ENCODE measurements at places on chromosomes 5 and 9.

DNA sequence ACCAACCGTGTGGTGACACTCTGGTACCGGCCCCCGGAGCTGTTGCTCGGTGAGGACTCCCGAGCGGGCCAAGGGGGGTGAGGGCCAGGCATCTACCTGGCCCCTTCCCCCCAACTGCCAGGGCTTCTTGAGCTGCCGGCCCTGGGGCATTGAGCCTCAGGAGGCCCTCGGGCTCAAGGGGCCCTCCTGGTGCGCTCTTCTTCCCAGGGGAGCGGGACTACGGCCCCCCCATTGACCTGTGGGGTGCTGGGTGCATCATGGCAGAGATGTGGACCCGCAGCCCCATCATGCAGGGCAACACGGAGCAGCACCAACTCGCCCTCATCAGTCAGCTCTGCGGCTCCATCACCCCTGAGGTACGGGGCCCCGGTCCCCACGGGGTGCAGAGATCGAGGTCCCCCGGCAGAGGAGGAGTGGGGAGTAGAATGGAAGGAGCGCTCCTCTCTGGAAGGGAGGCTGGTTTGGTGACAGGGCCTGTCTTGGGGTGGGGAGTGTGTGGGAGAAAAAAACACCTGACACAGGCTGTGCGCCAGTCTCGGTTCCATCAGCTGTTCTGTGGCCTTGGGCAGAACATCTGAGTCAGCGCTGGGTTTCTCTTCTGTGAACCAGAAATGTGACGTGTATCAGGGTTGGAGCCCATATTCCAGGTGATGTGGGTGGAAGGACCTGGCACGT is 2.6 kb downstream of the CDK9 start:
- DNase-seq, result no peak

GRCh38 chr5:126998201-126998631 is 32.1 kb downstream of the MARCHF3 start:
- peak; percentile 31 for DNase-seq

DNA sequence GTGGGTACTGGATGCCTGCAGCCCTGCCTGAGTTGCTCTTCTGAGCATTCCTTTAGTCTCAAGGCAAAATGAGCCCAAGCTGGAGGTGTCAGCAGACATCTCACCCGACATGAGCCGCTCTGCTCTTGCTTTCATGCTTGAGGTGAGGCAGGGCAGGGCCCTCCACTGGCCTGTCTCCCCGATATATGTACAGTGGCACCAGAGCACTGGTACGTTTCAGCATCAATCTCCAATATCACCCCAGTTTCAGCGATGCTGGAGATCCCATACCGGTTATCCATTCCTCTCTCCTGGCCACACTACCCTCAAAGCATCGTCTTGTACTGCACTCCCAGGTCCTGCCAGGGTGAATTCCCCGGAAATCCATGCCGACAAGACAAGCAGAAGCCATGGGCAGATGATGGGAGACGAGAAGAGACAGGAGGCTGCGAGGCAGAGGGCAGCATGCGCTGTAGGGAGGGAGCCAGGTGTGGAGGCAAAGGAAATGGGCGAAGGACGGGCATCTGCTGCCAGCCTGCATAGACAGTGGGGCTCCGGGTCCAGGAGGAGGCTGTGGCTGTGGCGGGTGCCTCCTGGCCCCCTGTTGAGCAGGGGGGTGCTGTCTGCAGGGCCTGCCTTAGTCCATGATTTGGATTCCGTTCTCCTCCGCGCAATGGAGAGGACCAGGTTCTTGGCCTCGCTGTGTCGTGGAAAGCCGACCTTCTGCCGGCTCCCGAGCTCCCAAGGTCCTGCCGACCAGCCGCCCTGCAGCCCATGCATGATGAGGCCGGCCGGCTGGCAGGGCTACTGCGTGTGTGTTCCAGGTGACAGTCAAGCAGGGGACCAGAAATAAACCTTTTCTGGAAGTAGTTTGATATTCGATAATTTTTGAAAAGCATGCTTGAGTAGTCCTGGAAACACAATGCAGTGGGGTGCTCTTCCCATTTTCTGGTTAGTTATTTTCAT is 152.2 kb upstream of the IRX2 start:
- no peak for DNase-seq

DNA sequence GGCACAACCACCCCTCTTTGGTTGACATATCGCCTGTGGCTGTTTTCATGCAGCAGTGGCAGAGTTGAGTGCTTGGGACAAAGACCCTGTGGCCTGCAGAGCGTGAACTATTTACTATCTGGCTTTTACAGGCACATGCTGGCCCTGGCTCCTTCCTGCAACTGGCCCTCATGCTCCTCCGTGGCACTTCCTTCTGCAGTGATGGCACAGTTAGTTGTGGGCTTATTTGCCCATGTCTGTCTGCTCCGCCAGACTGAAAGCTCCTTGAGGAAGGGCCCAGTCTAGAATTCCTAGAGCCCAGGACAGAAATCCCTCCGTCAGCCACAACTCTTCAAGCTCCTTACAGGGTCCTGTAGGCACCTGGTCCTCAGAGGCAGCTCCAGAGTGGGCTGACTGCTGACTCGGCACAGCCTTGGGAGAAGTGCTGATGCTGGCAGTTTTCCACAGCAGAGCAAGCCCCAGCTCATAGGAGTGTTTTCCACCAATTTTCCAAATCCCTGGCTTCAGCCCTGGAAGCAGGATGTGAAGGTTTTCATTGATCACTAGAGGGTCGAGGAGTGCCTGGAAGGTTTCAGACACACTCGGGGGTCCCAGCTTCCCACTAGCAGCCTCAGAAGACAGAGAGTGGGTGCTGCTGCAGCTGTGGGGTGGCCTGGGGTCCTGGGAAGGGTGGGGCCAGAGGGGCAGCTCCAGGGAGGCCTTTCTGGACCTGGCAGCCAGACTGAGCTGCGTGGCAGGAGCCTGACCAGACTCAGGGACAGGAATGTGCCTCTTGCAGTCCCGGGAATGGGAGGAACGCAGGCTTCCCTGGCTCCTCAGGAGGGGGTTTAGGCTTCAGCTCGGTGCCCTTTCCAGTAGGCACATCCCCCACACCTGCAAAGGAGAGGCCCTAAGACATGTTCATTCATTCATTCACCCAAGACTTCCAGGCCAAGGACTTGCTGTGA is 56.5 kb upstream of the ANGPTL2 start:
- DNase-seq, result no peak

DNA sequence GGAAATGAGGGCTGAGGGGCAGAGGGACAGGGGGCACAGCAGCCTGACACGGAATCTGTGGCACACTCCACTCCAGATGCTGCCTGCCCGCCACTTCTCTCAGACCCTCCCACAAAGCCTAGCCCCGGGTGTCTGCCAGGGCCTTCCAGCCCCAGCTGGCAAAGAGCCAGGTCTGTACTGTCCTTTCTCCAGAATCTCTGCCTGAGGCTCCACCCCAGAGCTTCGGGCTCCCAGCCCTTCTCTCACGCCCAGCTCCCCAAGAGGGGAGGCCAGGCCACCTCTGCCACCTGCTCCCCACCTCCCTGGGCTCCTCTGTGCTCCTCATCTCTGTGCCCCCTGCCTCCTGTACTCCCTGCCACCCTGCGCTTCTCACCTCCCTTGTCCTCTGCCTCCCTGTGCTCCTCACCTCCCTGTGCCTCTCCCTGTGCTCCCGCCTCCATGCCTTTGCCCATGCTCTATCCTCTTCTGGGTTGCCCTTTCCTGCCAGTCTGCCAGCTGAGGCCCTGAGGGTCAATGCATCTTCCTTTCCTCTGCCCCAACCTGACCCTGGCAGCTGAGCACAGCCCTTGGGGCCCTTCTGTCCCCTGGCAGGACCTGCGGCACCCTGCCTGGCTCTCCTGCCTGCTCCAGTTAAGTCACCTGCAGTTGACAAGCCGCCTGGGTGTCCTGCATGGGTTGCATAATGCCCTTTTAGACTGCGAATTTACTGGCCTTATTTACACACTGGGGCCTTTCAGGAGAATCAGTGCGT is 36.4 kb downstream of the RASGEF1C start:
- DNase-seq, result no peak

DNA sequence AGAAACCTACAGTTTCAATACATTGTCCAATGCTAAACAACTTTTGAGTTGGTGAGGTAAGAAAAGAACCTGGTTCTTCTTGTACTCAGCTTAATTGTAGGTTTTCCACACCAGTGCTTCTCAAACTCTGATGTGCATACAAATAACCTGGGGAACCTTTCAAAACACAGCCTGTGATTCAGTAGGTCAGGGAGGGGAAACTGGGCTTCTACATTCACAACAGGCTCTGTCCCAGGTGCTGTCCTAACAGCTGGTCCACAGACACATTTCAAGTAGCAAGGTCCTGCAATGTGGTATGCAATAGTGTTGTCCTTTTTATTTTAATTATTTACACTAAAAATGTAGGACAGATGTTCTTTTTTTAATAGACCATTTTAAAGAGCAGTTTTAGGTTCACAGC is 47.4 kb upstream of the SNCAIP start:
- no peak for DNase-seq

- no peak for DNase-seq
These were observed 601.8 kb upstream of the ZNF608 start for GRCh38 chr5:125348221-125348692.

DNA sequence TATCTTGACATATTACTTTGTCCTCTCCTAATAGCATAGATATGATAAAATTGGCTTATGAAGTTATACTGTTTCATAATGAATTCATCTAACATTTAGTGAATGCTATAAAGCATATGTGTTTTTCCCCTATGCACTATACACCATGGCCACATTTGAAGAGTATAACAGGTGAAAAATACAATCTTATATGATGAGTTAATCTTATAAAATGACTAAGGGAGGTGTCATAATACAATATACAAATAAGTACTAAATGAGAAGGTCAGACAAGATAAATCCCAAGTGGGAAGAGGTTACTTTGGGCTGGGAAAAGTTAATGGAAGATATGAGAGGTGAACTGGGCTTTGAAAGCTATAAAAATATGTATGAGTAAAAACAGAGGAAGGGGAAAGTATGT is 174.4 kb downstream of the PCSK1 start:
- DNase-seq, result no peak

- DNase-seq, result no peak
These were observed 35.9 kb downstream of the SVEP1 start for GRCh38 chr9:110543631-110544051.

DNA sequence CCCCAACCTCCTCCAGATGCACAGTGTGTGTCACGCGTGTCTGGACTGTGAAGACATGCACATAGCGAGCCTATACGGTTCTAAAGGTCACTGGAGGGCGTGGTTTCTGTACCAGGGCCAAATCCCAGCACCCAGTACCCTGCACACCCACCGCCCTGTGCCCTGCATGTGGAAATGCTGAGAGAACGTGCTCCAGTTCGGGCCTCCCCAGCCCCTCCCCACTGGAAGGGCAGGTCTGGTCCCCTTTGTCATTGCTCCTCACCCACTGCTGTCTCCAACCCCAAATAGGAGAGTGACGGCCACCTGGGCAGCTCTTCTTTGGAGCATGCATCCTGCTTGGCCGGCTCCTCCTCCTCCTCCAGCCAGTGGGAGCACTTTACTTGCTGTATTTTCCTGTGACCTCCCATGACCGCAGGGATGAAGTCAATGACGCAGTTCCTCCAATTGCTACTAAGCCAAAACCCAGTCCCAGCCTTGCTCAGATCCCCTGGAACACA is 116.7 kb downstream of the WNK2 start:
- no peak for DNase-seq

- DNase-seq, result no peak
These were observed 1.9 kb downstream of the SLC31A2 start for GRCh38 chr9:113152699-113153098.

- DNase-seq, result no peak
These were observed 9.5 kb downstream of the IRX2 start for GRCh38 chr5:2741956-2742355.

DNA sequence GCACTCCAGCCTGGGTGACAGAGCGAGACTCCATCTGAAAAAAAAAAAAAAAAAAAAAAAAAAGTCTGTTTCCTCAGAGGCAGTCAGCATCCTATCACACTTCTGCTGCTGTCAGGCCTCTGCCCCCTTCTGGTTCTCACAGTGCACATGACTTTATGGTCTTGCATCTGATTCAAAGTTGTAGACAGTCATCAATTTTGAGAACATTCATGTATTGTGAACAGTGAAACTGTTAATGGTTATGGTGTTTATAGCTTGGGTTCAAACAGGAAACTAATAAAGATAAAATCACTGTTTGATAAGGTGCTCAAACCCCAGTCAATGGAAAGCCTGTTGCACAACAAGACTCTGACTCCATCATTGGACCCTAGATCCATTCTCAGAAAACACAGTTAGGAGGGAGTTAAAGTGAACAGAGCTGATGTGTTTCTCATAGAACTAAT is 61.4 kb downstream of the FOXD1 start:
- DNase-seq, result no peak

GRCh38 chr9:104927216-104927911 is 591 bp downstream of the ABCA1 start:
- DNase-seq, result peak; percentile 16

DNA sequence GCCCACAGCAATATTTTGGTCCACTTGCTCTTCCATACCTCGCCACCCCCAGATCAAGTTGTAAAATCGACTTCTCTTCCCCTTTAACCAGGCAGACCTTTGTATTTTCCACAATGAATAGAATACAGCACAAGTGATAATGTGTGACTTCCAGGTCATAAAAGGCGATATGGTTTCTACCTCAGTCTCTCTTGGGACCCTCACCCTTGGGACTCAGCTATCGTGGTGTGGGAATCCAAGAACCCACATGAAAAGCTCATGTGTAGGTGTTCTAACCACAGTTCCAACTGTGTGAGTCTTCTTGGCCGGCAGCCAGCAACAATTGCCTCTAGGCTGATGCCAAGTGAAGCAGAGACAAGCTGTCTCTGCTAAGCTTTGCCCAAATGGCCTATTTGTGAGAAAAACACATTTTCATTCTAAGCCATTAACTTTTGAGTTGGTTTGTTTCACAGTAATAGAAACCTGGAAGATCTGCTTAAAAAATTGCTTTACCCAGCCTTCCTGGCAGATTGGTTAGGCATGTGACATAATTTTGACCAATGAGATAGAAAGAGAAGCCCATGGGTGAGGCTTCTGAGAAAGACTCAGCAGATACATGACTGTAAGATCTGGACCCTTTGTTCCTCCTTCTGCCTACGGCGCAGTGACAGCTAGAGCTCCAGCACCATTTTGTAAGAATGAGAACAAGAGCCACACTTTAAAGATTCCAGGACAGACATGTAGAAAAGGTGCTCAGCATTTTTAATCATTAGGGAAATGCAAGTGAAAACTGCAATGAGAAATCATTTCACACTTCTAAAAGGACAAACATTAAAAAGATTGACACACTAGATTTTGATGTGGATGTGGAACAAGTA is 18.3 kb upstream of the MLLT3 start:
- DNase-seq, result no peak

- DNase-seq, result no peak
These were observed 45.6 kb downstream of the S1PR3 start for GRCh38 chr9:89036891-89037290.

DNA sequence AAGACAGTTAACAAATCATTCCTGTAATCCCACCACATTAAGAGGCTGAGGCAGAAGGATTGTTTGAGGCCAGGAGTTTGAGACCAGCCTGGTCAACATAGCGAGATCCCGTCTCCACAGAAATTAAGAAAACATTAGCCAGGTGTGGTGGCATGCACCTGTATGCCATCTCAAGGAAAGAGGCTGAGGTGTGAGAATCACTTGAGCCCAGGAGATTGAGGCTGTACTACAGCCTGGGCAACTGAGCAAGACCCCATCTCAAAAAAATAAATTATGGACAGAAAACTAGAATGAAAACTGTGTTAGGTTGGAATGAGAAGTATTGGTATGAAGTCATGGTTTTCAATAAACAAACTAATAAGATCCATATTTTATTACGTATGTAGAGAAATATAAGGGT is 23.0 kb upstream of the AK3 start:
- no peak for DNase-seq

- DNase-seq, result no peak
These were observed 25.1 kb downstream of the JADE2 start for GRCh38 chr5:134550271-134551214.

GRCh38 chr5:143030349-143030748 is 260.2 kb downstream of the ARHGAP26 start:
- DNase-seq, result no peak

GRCh38 chr9:72817413-72817812 is 135.4 kb downstream of the ALDH1A1 start:
- DNase-seq, result no peak
